Breast epithelium (tissue), 4 donors: ENCODE measurements at places on chromosomes 2 and 18. TPM values are rescaled to one million over a fixed set of nuclear protein-coding genes. Genes with fewer than 3 reads are reported as not detected.

DNA sequence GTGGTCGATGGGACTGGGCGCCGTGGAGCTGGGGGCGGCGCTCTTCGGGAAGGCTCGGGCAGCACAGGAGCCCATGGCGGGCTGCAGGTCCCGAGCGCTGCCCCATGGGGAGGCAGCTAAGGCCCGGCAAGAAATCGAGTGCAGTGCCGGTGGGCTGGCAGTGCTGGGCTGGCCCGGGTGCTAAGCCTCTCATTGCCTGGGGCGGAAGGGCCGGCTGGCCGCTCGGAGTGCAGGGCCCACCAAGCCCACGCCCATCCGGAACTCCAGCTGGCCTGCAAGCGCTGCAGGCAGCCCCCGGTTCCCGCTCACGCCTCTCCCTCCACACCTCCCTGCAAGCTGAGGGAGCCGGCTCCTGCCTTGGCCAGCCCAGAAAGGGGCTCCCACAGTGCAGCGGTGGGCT lies 748.4 kb upstream of the NRXN1 start:
- H3K27me3 ChIP-seq: no peaks in the 10 kb centered on the region
- H3K4me1 ChIP-seq: no peaks in the 10 kb centered on the region
- no peak overlapping the region for H3K4me3 ChIP-seq
- no peaks in the 10 kb centered on the region for H3K36me3 ChIP-seq
- H3K27ac ChIP-seq: no peak overlapping the region

GRCh38 chr18:31931163-31931885 lies 11.6 kb downstream of the TRAPPC8 start:
- H3K36me3 ChIP-seq: no peaks in the 10 kb centered on the region
- no peak overlapping the region for H3K4me3 ChIP-seq
- H3K27ac ChIP-seq: no peak overlapping the region
- H3K27me3 ChIP-seq: no peaks in the 10 kb centered on the region
- DNase-seq: no peak

DNA sequence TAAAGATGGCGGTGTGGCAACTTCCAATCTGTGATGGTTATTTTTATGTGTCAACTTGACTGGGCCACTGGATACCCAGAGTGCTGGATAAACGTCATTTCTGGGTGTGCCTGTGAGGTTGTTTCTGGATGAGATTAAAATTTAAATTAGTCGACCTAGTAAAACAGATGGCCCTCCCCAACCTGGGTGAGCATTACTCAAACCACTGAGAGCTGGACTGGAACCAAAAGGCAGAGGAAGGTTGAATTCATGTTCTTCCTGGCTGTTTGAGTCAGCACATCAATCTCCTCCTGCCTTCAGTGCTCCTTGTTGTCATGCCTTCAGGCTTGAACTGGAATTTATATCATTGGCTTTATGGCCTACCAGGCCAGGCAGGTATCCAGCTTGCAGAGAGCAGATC lies 190.8 kb upstream of the RGPD4 start:
- H3K36me3 ChIP-seq: no peaks in the 10 kb centered on the region
- H3K4me3 ChIP-seq: no peak overlapping the region
- H3K27me3 ChIP-seq: no peaks in the 10 kb centered on the region

DNA sequence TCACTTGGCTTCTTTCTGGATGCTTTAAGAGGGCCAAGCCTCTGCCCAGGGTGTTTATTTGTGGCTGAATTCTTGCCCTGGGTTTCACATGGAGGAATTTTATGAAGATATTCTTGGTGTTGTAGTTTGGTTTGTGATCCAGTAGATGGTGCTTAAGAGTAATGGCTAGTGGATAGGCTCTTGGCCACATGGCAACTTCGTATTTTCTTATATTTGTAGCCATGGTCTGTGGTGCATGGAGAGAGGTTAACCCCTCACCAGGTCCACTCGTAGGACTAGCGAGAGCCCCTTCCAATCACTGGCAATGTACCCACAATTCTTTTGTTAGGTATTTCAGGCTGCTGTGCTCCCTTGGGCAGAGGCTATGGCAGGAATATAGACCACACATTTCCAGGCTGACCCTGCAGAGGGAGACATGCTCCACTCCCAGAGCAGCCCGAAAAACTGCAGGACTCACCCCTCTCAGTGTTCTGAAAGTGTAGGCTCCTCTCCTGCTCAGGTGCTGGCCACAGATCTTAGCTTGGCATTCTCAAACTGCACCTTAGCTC lies 582.1 kb upstream of the SETBP1 start:
- no peak overlapping the region for H3K4me3 ChIP-seq
- no peaks in the 10 kb centered on the region for H3K36me3 ChIP-seq
- no peaks in the 10 kb centered on the region for H3K27me3 ChIP-seq
- DNase-seq: no peak
- no peak overlapping the region for H3K27ac ChIP-seq

GRCh38 chr18:35692866-35693265 lies 111.3 kb downstream of the GALNT1 start:
- H3K27ac ChIP-seq: no peak overlapping the region
- no peak overlapping the region for H3K4me3 ChIP-seq
- H3K4me1 ChIP-seq: peaks cover 14% of the 10 kb centered on the region
- no peaks in the 10 kb centered on the region for H3K36me3 ChIP-seq

Gene CCDC74B
- 16.1 TPM for total RNA-seq

- H3K36me3 ChIP-seq: no peaks in the 10 kb centered on the region
- no peak overlapping the region for H3K27ac ChIP-seq
- no peaks in the 10 kb centered on the region for H3K4me1 ChIP-seq
- H3K4me3 ChIP-seq: no peak overlapping the region
- no peak for DNase-seq
Measured at GRCh38 chr2:71669058-71669456, 215.7 kb downstream of the DYSF start.

DNA sequence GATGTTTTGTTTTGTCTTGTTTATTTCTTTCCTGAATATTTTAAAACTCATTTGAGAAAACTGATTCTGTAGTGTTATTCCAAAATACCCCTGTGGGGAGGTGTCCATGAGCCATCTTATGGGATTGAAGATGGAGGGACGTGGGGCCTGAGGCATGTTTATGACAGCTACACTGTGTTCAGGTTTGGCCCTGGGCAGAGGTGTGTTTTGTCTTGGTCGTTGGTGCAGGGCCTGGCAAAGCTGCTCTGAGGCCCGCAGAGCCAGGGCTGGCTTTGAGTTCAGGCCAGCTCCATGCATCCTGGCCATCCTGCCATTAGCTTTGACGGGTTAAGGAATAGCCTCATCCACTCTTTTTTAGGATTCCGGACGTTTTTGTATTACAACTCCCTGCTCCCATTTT lies 68.9 kb downstream of the TMEM18 start:
- DNase-seq: no peak
- H3K4me3 ChIP-seq: no peak overlapping the region
- H3K36me3 ChIP-seq: no peaks in the 10 kb centered on the region
- no peaks in the 10 kb centered on the region for H3K27me3 ChIP-seq
- H3K27ac ChIP-seq: no peak overlapping the region
- H3K4me1 ChIP-seq: no peaks in the 10 kb centered on the region

- no peaks in the 10 kb centered on the region for H3K36me3 ChIP-seq
- no peaks in the 10 kb centered on the region for H3K27me3 ChIP-seq
- no peak overlapping the region for H3K27ac ChIP-seq
- H3K4me1 ChIP-seq: no peaks in the 10 kb centered on the region
Measured at GRCh38 chr2:191950132-191950874, 103.4 kb upstream of the CAVIN2 start.

Gene SERPINB12
- not detected for total RNA-seq
